ENCODE measurements at places on chromosomes 16 and 17.

- no peak for DNase-seq
Observed at GRCh38 chr16:2614761-2615191, 67.5 kb upstream of the KCTD5 start.

GRCh38 chr17:4901648-4902344, 1.1 kb downstream of the CHRNE start:
- no peak for DNase-seq

DNA sequence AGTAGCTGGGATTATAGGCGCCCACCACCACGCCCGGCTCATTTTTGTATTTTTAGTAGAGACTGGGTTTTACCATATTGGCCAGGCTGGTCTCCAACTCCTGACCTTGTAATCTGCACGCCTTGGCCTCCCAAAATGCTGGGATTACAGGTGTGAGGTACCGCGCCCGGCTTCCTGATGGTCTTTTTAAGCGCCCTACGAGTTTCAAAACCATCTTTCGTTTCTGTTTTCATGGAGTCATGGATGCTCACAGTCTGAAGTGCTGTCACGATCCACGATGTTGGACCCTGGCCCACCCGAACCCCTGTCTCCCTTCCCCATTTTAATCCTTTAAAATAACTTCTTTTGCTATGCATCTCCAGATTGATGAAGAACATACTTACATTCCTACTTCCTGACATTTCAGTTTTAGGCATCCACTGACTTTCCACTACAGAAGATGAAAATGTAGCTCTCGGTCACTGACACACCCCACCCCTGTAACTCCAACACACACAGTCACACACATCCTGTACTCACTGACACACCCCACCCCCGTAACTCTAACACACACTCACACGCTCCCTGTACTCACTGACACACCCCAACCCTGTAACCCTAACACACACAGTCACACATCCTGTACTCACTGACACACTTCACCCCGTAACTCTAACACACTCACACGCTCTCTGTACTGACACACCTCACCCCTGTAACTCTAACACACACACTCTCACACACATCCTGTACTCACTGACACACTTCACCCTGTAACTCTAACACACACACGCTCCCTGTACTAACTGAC, 22.6 kb upstream of the WDR45B start:
- no peak for DNase-seq

DNA sequence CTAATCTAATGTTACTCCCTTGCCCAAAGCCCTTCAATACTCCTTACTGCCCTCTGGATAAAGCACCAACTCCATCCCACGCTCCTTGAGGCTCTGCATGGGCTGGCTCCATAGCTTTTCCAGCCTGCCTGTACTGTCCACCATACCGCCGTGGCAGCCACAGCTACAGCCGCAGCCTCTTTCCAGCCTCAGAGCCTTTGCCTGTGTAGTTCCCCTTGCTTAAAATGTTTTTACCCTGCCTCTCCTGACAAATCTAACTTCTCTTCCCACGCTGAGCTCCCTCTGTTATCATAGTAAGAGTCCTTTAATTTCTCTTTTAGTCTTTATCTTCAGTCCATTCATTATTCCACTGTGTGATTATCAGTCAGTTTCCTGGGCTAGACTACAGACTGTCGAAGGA, 22.0 kb downstream of the TEX14 start:
- DNase-seq = no peak

DNA sequence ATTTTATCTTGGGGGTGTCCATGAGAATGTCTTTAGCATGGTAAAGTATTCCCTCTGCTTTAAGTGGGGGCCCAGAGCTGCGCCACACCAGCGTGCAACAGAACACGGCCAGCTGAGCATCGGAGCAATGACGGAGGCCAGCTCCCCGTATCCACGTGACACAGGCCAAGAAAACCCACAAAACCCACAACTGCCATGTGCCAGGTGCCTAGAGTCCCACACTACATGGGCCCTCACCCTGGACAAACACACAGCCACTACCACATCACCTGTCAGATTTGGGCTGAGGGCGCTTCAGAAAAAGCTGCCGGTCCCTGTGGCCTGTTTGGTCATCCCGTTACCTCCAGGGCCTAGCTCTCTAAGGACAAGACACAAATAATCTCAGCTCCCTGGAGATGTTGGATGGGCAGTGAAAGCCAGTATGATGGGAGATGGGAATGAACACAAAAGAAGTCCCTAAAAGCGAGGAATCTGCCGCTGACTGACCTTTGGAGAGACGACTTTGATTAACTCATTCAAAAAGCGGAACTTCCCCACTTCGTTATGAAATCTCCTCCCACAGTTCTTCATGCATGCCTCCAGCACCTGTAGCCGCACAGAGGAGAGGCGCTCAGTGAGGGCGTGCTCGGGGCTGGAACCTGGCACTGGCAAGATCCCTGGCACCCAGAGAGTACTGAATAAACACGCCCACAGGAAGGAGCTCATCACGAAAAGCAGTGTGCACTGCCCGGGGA, 17.1 kb downstream of the GGA3 start:
- no peak for DNase-seq

DNA sequence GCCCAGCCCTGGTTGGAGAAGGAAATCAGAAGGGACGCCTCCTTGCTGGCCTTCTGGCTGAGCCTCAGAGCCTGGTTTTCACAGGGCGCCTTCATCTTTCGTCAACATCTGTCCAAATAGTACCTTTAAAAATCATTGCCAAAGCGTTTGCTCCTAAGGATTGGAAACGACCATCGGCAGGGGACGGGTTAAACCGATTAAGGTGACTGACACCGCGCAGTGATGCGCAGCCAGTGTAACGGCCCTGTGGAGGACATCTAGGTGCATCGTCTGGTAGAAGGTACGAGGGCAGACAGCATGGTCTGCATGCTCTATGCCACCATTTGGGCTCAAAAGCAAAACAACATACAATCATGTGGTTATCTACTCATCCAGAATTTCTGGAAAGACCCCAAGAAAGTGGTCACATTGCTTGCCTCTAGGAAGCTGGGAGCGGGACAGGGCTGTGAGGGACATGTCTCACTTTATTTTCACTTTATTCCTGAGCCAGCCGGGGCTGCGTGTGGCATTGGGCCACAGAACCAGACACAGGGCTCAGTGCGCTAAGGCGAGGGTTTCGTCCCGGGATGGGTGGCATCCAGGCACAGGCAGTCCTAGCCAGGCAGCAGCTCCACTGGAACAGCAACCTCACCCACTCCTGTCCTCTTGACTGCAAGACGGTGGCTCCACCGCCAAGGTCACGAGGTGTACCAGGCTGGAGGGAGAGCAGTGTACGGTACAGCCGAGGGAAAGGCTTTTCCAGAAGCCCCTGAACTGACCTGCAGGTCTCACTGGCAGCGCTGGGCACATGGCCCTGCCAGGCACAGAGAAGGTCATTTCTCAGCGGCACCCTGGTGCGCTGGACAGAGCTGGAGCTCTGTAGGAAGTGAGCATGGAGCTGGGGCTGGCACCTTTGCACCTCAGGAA, 40.9 kb upstream of the JPH3 start:
- no peak for DNase-seq
